ENCODE measurements at places on chromosomes 6 and 20.

DNA sequence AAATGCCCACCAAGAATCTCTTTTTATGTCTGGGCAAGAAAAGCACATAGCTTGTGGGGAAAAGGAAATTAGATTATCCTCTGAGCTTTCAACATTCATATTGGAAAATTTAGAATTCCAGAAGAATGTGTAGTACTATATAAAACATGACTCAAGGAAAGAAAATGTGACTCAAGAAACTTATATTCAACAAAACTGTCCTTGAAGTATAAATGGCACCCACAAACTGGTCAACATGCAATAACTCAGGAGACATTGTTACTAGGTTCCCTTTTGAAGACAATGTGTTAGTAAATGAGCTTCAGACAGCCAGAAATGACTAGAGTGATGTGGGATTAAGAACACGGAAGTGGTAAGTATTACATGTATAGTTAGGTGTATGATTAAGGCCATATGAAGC is 26.1 kb upstream of the TINAG start:
- DNase-seq, result no peak

- no peak for DNase-seq
These were observed 275.9 kb downstream of the FOXC1 start for GRCh38 chr6:1885576-1886011.

DNA sequence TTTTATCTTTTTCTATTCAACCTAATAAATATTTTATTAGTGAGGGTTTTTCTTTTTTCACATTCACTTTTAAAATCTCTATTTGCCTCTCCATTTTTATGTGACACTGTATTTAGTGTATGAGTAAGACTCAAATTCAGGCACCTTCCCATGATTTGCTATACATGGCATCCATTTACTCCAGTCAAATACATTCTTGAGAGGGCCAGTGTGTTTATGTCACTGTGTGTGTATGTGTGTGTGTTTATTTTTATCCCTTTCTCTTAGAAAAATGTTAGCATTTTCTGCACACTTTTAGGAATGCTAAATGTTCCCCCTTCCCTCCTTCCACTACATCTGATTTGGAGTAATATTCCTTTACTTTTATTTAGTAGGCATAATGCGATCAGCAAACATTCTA is 290.0 kb downstream of the PACRG start:
- no peak for DNase-seq

DNA sequence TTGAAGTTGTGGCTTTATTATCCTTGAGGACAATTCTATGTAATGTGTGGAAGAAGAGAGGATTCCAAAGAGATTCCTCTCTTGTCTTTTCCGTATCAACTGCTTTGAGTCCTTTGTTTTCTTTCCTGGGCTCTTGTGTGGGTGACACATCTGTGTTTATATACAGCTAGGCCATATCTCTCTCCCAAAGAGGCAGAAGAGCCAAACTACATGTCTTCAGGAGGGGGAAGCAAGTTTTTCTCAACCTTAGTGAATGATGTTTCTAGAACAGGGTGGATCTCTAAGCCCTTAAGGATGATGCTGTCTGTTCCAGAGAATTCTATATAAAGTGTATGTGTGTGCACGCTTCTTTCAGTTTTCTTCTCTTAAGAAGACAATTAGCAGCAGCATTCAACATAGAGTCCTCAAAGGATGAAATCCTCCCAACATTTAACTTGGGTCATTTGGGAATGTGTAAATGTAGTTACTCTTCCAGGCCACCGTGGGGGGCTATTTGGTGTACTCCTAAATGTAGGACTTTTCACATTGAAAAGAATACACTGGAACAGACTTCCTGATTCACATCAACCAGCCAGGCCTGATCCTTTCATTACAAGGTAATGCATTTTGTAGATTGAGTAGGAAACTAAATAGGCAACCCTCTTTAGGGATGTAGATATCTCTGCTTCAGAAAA is 92.8 kb upstream of the EEF1E1 start:
- DNase-seq, result no peak

GRCh38 chr6:166779381-166779780 is 152.3 kb upstream of the RPS6KA2 start:
- DNase-seq, result no peak

- DNase-seq, result no peak
These were observed 46.7 kb downstream of the MAP1LC3A start for GRCh38 chr20:34604980-34605788.

DNA sequence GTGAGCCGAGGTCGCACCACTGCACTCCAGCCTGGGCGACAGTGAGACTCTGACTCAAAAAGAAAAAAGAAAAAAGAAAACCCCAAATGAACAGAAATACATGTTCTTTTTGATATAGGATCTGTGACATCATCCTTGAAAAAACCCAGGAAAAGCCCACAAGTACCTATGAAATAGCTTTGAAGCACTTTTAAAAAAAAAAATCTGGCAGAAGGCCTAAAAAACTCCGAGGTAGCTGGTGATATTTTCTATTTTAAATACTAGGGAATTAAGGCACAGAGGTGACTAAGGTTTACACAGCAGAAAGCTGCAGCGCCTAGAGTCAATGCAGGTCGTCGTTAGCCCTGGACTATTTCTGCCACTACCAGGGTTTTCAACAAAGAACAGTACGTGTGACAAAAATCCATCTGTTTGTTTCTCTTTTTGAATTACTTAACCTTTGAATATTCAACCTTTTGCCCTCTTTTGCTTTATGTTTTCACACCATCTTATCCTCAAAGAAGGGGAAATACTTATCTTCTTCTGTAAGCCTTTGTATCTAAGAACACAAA is 39.4 kb upstream of the EEF1A1 start:
- peak; percentile 21 for DNase-seq

GRCh38 chr20:21352703-21353102 is 44.6 kb downstream of the NKX2-4 start:
- no peak for DNase-seq

DNA sequence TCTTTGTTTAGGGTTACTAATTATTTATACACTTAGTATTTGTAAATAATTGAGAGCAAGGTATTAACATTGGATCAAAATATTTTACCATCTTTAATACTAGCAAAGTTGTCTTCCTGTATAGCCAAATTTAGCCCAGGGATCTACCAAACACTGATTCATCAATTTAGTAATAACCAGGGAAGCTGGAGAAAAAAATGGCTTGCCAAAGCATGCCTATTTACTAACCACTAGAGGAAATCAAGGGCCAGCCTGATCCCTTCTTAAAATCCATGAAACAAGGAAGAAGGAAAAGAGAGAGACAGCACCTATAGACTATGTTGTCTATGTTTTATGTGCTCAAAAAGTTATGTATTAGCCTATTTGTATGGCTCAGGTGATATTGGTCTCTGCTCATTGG is 450.3 kb upstream of the GJE1 start:
- no peak for DNase-seq

- DNase-seq, result no peak
These were observed 71.5 kb upstream of the IFNGR1 start for GRCh38 chr6:137290601-137291261.

DNA sequence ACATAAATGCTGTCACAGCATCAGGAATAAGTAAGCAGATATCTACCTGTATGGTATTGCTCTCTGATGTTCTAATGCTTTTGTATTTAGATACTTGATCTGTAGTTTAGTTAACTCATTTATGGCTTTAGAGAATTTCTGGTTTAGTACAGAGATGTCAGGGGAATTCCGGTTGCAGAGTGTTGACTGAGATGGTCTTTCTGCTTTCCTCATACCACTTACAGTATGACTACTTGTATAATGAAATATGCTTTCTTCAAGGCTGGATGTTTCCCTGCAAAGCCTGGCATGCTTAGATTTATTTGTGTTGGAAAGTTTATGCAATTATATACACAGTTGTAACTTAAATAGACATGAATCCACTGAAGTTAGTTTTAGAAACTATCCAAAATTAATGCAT is 278.4 kb downstream of the CDH26 start:
- no peak for DNase-seq

DNA sequence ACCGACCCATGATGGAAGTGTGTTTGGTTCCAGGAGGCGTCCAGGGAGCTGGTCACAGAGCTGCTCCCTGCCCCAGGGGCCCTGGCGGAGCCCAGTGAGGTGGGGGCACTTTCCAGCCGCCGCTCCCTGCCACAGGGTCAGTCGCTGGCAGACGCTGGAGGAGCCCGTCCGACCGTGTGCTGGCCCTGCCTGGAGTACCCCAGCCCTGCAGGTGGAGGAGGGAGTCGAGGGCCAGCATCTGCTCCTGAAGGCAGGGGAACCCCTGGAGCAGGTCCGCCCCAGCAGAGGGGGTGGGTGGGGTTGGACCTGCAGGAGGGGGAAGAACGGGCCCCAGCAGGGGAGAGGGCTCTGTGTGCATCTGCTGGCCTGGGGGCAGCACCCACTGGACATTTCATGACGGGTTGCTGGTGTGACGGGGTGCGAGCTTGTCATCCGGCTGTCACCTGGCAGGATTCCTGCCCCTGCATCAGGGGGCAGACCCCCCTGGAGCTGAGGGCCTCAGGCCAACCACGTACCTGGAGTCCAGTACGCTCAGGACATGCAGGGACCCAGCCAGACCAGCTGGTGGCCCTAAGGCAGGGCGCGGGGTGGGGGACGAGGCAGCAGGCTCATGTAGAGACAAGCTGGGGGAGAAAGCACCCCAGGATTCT is 32.3 kb upstream of the GATA5 start:
- no peak for DNase-seq

- DNase-seq, result peak; percentile 80
These were observed at the start of gene GMEB2 for GRCh38 chr20:63626424-63627128. TSS of gene GMEB2 (minus strand) at chr20:63627101. CDS start at chr20:63619397, 7,704 bp downstream.

- no peak for DNase-seq
These were observed 132.3 kb upstream of the BMP2 start for GRCh38 chr20:6635034-6635736.

GRCh38 chr6:14704383-14705271 is 541.2 kb upstream of the JARID2 start:
- no peak for DNase-seq

DNA sequence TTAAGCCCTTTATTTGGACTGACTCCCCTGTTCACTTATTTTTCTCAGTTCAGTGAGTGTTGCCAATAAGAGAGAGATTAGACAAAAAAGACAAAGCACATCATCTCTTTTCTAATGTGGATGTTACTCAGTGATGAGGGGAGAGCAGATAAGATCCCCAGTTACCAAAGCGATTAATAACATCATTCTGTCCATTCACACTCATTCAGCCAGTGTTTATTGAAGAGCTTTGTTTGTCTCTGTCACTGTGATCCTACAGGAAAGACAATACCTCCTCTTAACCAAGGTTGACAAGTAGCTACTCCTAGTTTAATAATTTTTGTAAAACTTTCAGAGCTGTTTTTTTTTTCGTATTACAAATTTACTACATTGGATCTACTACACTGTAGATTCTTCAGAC is 163.0 kb downstream of the EYA4 start:
- no peak for DNase-seq

DNA sequence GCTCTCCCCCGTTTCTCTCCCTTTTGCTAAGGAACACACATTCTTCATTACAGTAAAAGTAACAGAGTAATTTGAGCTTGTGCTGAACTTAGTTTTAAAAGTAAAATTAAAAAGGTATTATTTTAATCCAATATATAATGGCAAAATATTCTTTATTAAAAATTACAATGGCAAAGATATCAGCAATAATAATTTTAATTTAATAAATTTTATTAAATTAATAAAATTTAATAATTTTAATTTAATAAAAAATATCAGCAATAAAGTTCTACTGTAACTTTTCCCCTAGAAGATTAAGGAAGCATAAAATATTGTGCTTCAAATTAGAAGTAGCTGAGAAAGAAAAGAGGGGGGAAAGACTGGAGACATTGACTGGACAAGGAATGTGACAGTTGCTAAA is 32.5 kb downstream of the DSE start:
- DNase-seq, result no peak

GRCh38 chr6:74213995-74214394 is 518.0 kb downstream of the CD109 start:
- DNase-seq, result no peak

DNA sequence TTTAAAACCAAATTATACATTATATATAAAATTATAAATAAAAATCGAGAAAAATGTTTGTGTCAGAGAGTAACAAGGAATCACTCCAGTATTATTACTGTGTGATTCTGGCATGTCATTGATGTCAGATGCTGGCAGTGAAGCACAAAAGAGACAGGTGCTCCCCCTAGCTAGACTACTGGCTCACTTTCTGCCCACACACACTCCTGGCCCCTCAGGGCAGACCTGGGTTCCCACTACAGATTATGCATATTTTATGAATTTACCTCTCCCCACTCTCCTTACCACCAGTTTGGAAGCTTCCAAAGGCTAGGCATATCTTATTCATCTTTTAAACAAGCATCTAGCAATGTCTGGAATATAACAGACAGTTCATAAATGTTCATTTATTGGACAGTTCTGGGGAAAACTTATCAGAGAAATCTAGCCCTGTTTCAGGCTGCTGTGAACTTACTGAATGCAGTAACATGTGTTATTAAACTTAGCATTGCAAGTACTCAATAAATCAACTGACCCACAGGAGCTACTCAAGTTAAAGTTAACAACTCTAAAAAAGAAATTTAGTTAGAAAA is 12.8 kb downstream of the SNX3 start:
- DNase-seq, result no peak

DNA sequence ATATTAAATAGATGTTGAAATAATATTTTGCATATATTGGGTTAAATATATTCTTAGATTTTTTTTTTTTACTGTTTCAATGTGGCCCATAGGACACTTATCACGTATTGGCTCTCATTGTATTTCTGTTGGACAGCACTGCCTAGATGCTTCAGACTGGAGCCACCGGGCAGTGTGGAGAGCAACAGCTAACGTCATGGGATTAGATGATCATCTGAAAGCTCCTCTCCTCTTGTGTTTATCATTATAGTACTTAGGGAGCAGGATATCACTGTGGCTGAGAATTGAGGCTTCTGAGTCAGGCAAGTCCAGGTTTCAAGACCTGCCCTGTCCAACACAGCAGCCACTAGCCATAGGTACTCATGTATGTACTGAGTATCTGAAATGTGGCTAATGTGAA is 87.4 kb downstream of the ZHX3 start:
- DNase-seq, result no peak

DNA sequence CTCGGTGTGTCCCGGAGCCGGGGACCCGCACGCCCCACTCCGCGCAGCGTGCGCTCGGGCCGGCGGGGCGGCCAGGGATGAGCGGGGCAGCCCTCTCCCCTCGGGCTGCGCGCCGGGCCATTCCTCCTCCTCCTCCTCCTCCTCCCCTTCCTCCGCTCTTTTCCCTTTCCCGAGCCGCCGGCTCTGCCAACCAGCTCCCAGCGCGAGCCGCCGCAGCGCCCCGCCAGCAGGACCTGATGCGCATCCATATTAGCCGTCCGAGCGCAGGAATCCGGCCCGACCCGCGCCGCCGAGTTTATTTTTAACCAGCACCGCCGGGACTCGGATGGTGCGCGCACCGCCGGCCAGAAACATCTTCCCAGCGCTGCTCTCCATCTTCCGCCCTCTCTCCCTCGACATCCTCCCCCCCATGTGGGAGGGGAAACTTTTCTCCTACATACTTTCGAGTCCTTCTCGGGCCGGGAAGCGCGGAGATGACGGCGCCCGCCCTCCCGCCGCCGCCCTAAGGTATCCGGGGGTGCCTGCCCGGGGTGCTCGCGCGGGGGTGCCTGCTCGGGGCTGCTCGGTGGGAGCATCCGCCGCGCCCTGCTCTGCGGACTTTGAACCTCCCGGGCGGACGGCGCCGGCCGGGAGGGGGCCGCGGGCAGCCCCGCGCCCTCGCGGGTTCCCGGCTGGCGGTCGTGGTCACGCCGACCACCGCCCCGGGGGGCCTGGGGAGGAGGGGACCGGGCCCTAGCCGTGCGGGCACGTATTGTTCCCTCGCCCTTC is 619 bp downstream of the RREB1 start:
- no peak for DNase-seq

- no peak for DNase-seq
These were observed 192.7 kb upstream of the CNR1 start for GRCh38 chr6:88358846-88359245.
